Activated naive CD8-positive, alpha-beta T cell treated with anti-CD3 and anti-CD28 coated beads for 36 hours (primary cell): ENCODE measurements at places on chromosomes 5 and 9. TPM values are rescaled to one million over a fixed set of nuclear protein-coding genes. Genes with fewer than 3 reads are reported as not detected.

- DNase-seq, result no peak
These were observed 89.1 kb upstream of the COL5A1 start for GRCh38 chr9:134552349-134552990.

- DNase-seq, result no peak
These were observed 129.6 kb downstream of the TLE1 start for GRCh38 chr9:81559709-81560108.

DNA sequence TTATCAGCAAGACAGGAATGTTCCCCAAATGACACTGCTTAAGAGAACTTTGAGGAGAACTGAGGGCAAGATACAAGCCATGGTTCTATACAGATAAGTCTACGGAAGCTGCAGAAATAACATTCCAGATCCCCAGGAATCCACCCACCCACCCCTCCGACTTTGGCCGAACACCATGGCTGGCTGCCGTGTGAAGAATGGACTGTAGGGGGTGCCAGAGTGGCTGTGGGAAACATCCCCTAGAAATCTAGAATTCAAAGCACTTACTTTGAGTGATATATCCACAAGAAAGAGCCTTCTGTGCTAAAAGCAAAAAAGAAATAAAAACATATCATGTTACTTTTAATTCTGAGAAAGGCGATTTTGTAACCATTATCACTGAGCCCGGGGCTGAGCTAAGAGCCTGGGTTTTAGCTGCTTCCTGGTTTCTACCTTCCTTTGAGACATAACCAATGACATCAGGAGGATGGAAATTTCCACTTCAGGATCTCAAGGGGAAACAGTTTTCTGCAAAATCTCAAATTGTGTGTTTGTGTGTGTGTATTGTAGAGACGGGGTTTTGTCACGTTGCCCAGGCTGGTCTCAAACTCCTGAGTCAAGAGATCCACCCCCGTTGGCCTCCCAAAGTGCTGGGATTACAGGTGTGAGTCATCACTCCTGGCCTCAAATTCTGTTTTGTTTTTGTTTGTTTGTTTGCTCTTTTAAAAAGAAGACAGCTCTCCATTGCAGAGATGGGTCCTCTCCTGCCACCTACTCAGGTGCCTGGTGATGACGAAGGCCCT lies 36.4 kb downstream of the GGTA1 start:
- peak; percentile 35 for DNase-seq

GRCh38 chr9:71003346-71003745 lies 118.1 kb downstream of the TRPM3 start:
- no peak for DNase-seq

GRCh38 chr9:78358329-78359051 lies 61.6 kb downstream of the PSAT1 start:
- DNase-seq, result no peak

- no peak for DNase-seq
These were observed 18.0 kb upstream of the ENHO start for GRCh38 chr9:34540827-34541226.

DNA sequence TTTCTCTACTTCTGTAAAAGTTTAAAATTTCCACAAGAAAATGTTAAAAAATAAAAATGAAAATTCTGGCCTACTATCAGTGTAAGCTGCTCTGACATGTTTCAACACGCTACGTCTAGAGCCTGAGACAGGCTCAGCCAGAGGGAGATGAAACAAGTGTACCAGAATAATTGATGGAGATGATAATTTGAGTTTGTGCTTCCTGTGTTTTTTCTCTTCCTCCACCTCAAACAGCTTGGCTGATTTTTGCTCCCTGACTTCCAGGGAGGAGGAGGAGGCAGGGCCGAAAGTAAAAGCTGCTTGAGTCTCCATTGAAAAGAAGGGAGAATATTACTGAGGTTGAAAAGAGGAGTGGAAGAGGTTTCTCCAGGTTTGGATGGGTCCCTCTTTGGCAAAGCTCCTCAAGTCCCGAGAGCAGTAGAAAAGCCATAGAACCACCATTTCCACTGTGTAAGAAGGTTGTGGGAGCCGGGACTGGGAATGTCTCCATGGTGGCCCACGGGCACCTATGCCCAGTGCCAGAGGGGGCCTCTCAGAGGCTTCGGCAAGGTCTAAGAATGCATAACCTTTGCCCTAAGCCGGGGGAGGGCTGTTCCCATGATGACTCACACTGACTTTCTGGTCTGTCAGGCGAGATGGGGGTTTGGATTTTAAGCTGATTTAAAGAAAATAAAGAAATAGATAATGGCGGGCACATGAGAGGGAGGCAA lies 95.1 kb downstream of the HRH2 start:
- no peak for DNase-seq

GRCh38 chr9:3809724-3810123 lies 283.9 kb upstream of the RFX3 start:
- DNase-seq, result no peak

DNA sequence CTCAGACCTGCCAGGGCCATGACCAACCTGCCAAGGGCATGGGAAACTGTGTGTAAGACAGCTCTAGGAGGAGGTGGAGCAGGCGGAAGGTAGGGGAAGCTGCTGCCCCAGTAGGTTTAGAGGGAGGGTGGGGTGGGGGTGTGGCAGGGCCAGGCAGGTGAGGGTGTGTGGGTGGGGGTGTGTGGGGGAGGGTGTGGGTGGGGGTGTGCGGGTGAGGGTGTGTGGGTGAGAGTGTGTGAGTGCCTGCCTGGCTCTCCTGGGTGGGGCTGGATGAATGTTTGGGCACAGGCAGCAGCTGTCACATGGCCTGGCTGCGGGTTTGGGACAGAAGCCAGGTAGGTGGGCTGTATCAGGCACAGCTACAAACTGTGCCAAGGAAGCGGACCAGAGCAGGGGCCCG lies 8.8 kb upstream of the N4BP3 start:
- DNase-seq, result no peak

DNA sequence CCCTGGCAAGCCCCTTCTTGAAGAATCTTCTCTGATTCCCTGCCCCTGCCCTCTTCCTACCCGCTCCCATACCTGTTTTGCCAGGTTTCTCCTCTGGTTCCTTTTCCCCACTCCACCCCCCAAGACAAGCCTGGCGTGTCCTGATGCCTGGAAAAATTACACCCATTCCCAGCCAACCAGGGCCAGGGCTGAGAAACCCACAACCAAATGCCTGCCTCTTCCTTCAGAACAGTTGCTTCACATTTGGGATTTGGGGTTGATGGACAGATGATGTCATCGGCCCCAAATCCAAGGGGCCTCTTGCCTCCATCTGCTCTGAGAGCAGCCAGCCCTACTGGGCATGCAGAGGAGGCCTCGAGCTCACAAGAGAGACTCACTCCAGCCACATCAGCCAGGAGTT lies 8.8 kb upstream of the NEK6 start:
- DNase-seq, result no peak

GRCh38 chr5:36505021-36505420 lies 101.4 kb upstream of the SLC1A3 start:
- no peak for DNase-seq

- no peak for DNase-seq
These were observed 157.4 kb downstream of the NR3C1 start for GRCh38 chr5:143245929-143246561.

DNA sequence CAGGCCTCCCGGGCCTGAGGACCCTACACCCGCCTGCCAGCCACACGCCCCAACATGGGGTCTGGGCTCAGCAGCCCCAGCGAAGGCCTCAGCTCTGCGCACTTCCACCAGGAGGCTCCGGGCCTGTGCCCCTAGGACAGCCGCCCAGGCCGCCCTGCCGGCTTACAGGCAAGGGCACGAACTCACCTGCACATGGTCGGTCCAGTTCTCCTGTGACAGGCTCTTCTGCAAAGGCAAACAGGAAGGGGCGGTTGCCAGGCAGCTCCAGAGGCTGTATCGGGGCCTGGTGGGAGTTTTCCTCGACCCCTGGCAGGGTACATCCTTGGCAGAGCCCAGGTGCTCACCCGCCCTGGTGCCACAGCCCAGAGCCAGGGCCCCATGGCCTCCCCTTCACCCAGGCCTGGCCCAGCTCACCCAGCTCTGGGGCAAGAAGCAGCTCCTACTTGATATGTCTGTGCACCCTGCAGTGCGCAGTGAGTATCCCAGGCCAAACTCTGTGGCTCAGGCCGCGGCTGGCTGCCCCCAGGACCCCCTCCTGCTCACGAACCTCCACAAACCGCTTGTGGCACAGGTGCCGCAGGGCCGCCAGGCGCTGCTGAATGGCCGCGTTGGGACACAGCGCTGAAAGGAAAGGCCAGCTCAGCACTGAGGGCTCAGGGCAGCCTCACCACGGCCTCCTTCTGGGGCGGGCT lies 52.2 kb upstream of the NRARP start:
- no peak for DNase-seq

Gene CDO1
- total RNA-seq, result 0.56 TPM

Gene IRX1
- not detected for total RNA-seq

DNA sequence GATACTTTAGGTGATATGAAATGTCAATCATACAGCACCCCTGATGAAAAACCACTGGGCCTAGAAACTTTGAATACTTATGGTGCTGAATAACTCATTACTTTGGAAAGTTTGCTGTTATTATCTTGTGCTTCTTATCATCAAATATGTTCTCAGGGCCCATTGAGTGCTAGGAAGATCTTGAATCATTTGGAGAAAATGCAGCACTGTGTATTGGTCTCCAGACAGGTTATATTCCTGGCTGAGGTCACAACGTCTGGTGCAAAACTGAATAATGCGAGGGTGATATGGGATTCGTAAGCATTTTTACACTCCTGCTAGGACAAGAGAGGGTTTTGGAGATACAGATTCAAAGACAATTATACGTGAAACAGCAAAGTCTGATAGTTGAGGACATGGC lies 249.4 kb upstream of the TNC start:
- no peak for DNase-seq

DNA sequence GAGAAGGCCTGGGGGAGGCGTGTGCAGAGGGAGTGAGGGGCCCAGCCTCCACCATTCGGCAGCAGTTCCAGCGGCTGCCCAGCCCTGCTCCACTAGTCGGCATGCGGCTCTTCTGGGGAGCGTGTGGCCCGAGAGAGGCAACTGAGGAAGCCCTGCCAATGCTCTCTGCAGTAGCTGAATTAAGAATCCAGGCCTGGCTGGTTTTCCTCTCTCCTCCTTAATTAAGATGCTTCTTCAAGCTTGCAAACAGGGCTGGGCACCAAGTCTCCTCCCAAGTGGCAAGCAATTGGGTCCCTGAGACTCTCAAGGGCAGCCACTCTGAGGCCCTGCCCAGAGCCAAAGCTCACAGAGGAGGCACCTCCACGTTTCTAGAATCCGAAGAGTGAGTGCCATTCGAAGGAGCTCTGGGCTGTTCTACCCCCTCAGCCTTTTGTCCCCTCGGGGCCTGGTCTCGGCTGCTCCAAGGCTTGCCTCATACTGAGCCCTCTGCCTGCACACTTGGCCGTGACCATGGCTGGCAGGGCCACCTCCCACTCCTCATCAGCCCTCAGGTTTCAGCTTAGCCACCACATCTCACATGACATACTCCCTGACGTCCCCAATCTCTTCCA lies 75.4 kb upstream of the LRRTM2 start:
- no peak for DNase-seq

GRCh38 chr9:128078504-128079434 lies 10.7 kb downstream of the SLC25A25 start:
- no peak for DNase-seq

- no peak for DNase-seq
These were observed 176.4 kb downstream of the C5orf15 start for GRCh38 chr5:133792024-133792423.

Gene SPINK4
- total RNA-seq, result not detected

- no peak for DNase-seq
These were observed 69.4 kb downstream of the LMX1B start for GRCh38 chr9:126682928-126683697.

Gene SVEP1
- total RNA-seq, result not detected

GRCh38 chr5:106894964-106895363 lies 775.8 kb downstream of the EFNA5 start:
- no peak for DNase-seq

- DNase-seq, result no peak
These were observed 15.9 kb downstream of the TAL2 start for GRCh38 chr9:105678163-105678562.

Gene LHX6
- 0.12 TPM for total RNA-seq

Gene PCDHB3
- not detected for total RNA-seq

DNA sequence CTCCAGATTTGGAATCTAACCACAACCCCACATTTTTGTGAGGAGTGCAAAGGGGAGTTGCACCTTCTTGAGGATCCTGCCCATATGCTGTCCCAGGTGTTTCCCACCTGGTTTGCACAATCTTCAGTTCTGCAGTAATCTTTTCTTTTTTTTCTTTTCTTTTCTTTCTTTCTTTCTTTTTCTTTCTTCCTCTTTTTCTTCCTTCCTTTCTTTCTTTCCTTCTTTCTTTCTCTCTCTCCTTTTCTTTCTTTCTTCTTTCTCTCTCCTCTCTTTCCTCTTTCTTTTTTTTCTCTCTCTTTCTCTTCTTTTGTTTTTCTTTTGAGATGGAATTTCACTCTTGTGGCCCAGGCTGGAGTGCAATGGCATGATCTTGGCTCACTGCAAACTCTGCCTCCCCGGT lies 90.0 kb upstream of the FANCC start:
- no peak for DNase-seq

Gene F12
- total RNA-seq, result 5.6 TPM

Gene NDOR1
- 38.8 TPM for total RNA-seq

GRCh38 chr9:132268725-132269352 lies 85.9 kb downstream of the SETX start:
- DNase-seq, result peak; percentile 50

Gene SNX24
- 1.4 TPM for total RNA-seq

GRCh38 chr9:110282018-110282738 lies 25.9 kb upstream of the TXN start:
- DNase-seq, result no peak

- no peak for DNase-seq
These were observed 578.7 kb upstream of the ZNF462 start for GRCh38 chr9:106284296-106284695.

DNA sequence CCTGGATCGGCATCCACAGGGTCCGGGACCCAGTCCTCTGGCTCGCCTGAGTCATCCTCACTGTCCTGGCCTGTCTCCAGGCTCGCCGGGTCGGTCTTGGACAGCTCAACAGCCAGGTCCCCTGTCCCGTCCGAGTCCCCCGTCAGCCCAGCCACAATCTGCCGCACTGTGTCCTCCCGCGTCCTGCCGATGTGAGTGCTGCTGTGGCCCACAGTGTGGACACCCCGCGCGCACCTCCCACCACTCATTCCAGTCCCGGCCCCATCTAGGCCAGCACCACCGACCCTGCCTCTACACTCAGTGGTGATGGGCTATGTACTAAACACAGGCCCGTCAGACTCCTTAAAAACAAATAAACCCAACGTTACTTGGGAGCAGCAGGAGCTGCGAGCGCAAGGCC lies 6.7 kb downstream of the ANAPC2 start:
- DNase-seq, result no peak

Gene CCL27
- 0.82 TPM for total RNA-seq

GRCh38 chr9:99868845-99869244 lies 37.6 kb upstream of the STX17 start:
- no peak for DNase-seq

Gene DOK3
- total RNA-seq, result 8.2 TPM

DNA sequence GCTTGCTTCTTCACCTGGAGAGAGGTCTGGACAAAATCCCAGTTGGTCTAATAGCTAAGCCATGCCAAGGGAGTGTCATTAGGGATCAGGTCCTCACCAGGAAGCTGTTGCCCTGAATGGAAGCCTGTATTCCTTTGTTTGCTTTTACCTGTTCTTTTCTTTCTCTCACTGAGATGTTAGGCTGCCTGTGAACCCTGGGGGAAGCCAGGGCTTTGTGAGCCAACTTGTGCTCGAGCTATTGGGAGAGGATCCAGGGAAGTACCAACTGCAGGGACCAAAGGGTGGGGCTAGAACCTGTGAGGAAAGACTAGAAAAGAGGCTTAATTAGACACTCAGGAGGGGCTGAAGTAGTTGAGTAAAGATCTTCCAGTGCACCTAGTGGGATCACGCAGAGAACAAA lies 451.2 kb upstream of the TLE4 start:
- no peak for DNase-seq

GRCh38 chr5:141603923-141604717 lies 14.7 kb downstream of the DIAPH1 start:
- DNase-seq, result no peak

Gene HAPLN1
- total RNA-seq, result not detected
